ENCODE measurements at places on chromosomes 7 and 10.

DNA sequence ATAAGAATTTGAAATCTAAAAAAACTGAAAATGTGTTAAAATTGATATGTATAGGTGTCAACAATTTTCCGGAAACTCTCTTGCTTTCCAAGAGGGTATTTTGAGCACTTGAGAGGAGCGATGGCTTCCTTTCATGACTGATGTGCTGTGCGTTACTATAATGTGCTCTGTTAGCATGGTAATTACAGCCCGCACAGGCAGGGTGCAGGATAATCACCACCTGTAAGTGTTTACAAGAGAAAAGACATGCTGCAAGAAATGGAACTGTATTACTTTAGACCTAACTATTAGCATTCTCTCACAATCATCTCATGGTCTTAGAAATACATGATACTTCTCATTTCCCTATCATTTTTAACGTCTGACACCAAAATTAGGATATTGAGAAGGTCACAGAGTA is 92.4 kb upstream of the ADARB2 start:
- no peak for DNase-seq

DNA sequence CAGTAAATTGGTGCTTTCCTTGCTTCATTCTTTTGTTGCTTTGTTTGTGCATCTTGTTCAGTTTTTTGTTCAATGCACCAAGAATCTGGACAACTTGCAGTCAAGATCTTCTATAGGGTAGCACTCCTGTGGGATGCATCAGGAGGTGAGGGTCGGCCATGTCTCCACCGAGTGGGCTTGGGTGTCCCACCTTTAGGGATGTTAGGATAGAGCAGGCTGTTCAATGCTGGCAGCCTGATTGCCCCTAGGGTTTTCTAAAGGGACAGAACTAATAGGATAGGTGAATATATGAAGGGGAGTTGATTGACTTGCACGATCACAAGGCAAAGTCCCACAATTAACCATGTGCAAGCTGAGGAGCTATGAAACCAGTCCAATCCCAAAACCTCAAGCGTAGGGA is 109.9 kb downstream of the GLRX3 start:
- no peak for DNase-seq

- DNase-seq, result no peak
Observed at GRCh38 chr7:109663806-109664205, 1094.1 kb downstream of the DNAJB9 start.

DNA sequence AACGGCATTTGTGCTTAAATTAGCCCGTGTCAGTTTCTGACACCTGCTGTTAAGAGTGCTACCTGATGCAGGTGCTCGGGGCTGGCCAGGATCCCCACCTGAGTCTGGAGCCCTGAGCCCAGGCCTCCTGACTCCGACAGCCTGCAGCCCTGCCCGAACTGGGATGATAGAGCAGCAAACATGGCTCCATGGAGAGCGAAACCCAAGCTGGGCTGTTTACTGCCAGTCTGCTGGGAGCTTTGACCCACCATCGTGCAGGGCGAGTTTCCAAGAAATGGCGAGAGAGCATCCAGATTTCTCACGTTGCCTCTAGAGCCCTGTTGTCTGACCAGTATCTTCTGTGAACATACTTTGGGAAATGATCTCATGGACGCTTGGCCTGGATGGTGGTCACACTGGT is 66.2 kb downstream of the MGMT start:
- no peak for DNase-seq

DNA sequence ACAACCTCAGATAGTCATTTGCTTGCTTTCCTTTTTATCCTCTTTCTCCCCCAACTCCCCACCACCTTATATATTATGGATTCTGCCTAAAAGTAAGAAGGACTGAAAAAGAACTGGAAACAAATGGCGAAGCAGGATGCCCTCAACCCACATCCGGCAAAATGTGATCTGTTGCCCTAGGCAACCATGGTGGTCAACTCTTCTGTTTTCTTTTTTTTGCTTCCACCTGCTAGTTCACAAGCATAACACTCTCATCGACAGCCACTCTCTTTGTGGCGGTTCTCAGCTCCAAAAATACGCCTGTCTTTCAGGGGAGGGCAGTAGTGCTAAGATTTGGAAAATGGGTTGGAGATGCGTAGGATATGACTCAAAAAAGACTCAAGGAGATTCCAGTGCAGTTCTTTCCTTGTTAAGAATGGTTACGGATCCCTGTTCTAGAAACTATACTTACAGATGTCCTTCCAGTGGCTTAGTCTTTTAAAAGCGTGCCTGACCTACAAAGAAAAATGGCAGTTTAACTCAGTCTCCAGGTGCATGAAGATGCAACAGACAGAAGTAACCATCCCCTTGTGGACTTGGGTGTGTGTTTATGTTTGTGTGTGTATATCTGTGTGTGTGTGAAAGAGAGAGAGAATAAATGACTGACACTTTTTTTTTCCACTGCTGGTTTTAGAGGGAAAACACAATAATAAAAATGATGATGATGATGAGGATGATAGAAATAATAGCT is 10.7 kb downstream of the APBB1IP start:
- DNase-seq, result no peak

DNA sequence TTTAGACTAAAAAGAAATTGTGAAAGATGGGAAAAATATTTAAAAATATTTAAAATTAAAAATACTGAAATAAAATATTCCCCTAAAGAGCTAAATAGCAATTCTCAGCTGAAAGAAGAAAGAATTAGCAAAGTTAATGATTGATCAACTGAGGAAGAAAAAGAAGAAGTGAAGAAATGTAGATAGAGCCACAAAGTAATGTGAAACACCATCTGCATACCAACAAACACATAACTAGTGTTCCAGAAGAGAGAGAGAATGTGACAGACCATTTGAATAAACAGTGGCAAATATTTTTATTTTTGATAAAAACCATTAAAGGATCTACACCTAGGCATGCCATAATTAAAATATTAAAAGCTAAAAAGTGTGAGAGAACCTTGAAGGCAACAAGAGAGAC is 784.5 kb upstream of the ZWINT start:
- DNase-seq, result no peak

DNA sequence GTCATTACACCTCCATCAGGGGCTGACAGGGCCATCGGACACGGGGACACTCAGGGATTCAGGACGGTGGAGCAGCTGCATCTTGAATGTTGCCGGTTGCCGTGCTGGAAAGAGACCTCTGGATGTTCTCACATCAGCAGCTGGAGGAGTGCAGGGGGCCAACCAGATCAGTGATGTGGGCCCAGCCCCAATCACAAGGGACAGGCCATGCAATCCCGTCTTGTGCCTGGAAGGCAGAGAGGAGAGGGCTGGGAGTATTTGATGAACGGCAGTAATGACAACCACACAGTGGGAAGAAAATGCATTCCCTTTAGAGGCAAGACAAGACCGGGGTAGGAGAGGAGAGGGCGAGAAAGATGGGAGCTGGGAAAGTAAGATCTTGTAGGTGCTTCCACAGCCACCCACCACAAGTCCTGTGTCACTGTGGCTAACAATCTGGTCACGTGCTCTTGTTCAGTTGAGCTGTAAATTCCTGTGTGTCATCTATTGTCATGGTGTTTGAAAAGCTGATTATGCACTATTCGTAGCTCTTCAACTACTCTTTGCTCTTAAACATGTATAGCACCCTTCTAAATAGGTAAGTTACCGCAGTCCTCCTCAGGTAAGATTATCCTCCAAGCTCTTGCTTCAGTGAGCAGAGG is 85.9 kb upstream of the LEP start:
- no peak for DNase-seq

DNA sequence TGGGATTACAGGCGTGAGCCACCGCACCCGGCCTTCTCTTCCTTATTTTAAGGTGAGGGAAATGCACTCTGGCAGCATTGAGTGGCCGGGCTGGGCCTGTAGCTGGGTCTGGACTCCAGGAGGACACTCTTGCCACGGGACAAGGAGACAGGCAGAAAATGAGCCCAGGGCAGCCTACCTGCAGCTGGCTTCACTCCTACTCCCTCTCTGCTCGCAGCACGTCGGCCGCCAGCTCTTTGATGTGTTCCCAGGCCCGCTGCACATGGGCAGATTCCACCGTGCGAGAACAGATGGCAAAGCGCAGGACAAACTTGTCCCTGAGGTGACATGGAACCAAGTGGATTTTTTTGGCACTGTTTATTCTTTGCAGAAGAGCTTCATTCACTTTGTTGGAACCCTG is 12.9 kb upstream of the FIGNL1 start:
- no peak for DNase-seq

GRCh38 chr10:25907261-25907660 is 26.8 kb upstream of the MYO3A start:
- no peak for DNase-seq

GRCh38 chr7:96235281-96235680 is 86.6 kb downstream of the SLC25A13 start:
- no peak for DNase-seq

DNA sequence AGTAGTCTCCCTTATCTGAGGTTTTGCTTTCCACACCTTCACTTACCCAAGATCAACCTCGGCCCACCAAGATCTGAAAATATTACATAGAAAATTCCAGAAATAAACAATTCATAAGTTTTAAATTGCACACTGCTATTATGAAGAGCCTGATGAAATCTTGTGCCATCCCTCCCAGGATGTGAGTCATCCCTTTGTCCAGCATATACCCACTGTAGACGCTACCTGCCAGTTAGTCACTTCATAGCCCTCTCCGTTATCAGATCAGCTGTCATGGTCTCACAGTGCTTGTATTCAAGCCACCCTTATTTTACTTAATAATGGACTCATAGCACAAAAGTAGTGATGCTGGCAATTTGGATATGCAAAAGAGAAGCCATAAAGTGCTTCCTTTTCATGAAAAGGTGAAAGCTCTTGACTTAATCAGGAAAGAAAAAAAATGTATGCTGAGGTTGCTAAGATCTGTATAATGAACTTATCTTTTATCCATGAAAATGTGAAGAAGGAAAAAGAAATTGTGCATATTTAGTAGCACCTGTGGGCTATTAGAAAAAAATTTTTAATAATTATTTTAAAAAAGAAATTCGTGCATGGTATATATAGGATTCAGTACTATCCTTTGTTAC is 9.8 kb upstream of the MRPS16 start:
- no peak for DNase-seq

DNA sequence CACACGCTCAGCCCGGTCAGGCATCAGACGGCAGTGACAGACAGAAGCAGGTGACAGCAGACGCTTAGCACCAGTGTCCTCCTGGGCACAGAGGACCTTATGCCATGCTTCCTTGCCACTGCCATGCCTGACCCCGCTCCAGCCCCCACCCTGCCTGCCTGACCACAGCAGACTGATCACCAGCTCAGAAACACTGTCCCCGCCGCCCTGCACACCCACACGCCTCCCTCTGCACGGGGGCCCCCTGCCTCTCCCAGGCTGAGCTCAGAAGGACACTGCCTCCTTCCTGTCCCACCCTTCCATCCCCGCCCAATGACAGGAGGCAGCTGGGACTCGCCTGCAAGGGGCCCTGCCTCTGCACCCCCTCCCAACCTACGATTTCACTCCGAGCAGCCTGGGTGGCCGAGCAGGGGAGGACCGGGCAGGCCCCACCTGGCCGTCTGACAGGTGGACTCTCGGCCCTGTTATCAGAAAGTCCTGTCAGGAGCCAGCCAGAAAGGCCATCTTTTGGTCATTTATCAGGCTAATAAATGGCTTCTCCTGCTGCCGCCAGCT is 183.4 kb downstream of the ELFN1 start:
- DNase-seq, result no peak

DNA sequence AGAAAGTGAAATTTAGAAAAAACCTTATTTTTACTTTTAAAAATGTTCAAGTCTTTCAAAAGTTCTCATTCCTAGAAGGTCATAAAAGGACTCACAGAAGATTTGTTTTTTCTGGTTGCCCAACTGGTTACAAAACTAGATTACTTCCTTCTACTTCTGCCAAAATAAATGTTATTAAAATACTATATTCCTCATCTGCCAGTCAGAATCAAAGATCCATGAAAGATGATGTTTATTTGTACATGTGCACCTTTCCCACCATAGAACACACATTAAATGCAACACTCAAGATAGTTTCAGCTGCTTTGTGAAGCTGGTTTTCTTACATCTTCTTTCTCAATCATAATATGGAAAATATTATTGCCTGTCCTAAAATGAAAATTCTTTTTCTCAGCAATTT is 465.4 kb downstream of the ETV1 start:
- no peak for DNase-seq

- DNase-seq, result no peak
Observed at GRCh38 chr7:91892821-91893340, 12.4 kb upstream of the MTERF1 start.

DNA sequence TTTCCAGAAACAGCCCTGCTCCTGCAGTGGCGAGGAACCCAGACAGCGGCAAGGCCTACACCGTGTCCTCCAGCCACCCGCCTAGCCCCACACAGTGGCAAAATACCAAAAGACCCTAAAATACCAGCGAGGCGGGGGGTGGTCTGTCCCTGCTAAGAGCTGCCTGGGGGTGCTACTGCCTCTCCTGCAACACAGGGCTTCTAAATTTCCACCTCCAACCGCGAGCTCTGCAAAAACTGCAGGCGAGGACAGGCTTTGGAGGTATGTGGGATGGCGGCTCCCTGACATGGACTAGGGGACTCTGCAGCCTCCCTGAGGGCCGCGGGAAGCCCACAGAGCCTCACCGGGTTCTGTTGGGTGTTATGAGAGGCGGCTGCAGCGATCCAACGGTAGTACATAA is 122.3 kb downstream of the WDR37 start:
- no peak for DNase-seq

DNA sequence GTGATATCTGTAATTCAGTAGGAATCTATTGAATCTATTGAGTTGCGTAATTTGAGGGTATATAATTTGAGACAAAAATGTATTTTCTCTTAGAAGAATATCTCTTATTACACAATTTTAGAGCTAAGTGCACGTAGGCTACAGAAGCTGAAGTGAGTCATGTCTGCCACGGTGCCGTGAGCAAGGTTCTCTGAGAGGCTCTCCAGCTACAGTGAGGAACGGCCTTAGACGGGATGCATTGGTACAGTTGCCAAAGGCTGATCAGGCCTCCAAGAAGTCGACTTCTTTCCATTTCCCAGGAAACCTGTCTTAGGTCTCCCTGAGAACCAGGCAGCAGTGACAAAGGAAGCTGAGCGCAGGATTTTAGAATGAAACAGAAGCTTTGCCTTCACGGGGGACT is 28.6 kb downstream of the TCERG1L start:
- DNase-seq, result no peak

GRCh38 chr10:28737096-28737495 is 59.8 kb downstream of the BAMBI start:
- DNase-seq, result no peak

DNA sequence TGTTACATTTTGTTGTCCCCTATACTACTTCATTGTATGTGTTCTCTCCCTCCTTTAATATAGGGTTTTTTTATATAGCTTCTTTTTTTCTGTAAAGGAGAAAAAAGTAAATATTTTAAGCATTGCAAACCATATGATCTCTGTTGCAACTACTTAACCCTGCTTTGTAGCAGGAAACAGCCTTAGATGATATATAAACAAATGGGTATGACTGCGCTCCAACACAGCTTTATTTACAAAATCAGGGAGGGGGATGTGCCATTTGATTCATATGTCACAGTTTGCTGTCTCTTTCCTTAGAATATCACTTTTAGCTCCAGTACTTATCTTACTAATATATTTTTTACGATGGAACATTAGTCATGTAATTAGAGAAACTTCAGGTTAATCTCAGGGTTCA is 155.2 kb upstream of the GNAI1 start:
- no peak for DNase-seq

- no peak for DNase-seq
Observed at GRCh38 chr7:14973712-14974428, 71.3 kb upstream of the DGKB start.

GRCh38 chr7:87715545-87715944 is 87.3 kb downstream of the RUNDC3B start:
- DNase-seq, result no peak

Data from cerebellum (tissue), 4 donors.